Activated naive CD4-positive, alpha-beta T cell treated with Interleukin-2 at 50 U/mL for 16 hours (primary cell): ENCODE measurements at places on chromosomes 4 and X.

GRCh38 chrX:68419975-68420374 lies 13.3 kb downstream of the OPHN1 start:
- DNase-seq, result no peak

DNA sequence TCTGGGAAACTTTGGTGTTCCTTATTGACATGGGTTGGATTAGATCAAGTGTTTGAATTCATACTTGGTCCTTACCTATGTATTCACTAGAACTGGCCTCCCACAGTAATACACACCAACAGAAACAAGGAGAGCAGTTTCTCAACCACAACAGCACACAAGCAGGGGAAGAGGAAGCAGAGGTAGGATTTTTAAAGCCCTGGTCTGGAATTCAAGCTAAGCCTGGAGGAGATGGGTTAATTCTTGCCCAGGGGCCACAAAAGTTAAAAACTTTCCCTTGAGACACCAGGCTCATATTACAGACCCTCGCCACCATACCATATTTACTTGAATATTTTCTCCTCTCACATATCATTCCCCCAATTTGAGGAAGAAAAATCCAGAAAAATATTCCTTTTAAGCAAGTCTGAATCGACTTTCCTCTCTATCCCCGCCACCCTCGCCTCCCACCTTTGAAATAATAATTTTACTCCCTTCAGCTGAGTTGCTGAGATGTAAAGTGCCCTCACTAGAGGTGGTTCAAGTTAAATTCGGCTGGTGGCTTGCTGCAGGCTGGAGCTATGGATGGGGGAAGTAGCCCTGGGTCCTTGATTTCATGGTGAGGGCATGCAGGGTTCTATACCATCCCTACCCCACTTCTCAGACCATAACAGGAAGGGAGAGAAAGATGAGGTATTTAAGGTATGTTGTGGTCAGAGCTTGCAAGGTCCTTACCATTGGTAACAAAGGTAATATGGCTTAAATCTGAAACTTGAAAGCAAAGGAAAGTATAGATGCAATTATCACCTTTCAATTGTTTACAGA lies 440.2 kb downstream of the INPP4B start:
- no peak for DNase-seq

GRCh38 chr4:23884261-23884660 lies 5.6 kb downstream of the PPARGC1A start:
- DNase-seq, result no peak

DNA sequence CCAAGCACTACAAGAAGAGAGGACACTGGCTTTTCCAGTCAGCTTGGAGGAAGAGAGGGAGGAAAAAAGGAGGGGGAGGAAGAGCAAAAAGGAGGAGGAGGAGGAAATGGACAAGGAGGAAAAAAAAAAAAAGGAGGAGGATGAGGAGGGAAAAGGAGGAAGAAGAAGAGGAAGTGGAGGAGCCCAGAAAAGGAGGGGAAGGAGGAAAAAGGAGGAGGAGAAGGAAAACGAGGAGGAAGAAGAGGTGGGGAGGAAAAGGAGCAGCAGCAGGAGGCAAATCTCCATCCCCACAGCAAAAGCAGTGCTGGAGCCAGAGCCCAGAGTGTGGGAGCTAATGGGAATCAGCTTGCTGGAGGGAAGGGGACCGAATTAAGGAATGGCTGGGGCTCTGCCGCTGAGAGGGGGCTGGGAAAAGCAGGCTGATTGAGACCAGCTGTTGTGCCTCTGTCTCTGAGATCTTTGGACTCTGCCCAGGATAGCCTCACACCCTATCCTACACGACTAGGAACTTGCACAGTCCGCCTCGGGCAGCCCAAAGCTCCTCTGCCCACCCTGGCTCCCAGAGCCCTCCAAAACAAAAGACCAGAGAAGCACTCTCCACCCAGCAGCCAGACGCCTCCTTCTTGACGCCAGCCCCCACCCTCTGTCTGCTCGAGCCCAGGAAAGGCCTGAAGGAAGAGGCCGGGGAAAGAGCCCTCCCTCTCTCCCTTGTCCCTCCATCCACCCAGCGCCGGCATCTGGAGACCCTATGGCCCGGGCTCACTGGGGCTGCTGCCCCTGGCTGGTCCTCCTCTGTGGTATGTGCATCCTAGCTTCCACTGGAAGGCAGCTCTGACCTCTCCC lies at the start of gene XPNPEP2:
XPNPEP2 (plus strand) TSS at position 514 of the 843 bp plus-strand sequence; CDS start at position 749, 235 bp downstream.
- no peak for DNase-seq

DNA sequence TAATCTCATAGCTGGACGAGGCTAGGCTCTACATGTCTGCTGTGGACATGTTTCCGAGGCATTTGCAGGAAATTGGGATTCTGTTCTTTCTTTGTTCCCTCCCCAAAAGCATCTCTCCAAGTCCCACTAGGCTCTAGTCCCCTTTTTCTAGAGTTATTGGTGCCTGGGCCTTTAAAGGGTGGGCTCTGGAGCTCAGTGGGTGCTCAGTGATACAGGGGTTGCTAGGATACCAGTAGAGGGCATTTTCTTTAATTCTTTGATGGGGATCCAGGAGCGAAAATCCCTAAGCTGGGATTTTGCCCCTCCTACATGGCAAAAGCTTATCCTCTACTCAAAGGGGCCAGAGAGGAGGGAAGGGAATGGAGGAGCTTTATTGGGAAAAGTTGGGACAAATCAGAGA lies 34.2 kb downstream of the ARHGEF9 start:
- DNase-seq, result no peak

DNA sequence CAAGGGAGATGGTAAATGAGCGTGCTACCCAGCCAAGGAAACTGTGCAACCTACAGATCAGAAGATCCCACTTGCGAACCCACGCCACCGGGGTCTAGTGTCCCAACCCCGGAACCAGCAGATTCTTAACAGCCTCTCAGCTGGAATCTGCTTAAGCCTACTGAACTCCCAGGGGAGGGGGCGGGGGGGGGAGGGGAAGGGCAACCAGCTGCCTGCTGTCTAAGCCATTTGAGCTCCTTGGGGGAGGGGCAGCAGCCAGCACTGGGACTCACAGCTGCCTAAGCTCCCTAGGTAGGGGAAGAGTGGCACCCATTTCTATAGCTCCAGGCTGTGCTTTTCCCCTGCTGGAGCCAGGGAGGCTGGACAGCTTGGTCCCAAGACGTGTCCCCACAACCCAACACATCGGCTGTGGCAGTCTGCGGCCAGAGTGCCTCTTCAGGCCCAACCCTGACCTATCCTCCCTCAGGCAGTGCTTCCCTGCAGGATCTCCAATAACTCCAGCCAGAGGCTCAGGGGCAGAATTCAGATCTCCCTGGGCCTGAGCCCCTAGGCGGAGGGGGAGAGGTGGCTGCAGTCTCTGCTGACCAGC lies 289.2 kb downstream of the LDB2 start:
- no peak for DNase-seq

DNA sequence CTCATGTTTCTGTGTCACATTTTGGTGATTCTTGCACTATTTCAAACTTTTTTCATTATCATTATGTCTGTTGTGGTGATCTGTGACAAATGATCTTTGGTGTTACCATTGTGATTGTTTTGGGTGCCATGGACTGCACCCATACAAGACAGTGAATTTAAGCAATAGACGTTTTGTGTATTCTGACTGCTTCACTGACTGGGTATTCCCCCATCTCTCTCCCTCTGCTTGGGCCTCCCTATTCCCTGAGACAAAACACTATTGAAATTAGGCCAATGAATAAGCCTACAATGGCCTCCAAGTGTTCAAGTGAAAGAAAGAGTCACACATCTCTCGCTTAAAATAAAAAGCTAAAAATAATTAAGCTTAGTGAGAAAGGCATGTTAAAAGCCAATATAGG lies 60.2 kb downstream of the BANK1 start:
- no peak for DNase-seq

- DNase-seq, result no peak
Measured at GRCh38 chrX:108731153-108731552, 5.2 kb downstream of the IRS4 start.

DNA sequence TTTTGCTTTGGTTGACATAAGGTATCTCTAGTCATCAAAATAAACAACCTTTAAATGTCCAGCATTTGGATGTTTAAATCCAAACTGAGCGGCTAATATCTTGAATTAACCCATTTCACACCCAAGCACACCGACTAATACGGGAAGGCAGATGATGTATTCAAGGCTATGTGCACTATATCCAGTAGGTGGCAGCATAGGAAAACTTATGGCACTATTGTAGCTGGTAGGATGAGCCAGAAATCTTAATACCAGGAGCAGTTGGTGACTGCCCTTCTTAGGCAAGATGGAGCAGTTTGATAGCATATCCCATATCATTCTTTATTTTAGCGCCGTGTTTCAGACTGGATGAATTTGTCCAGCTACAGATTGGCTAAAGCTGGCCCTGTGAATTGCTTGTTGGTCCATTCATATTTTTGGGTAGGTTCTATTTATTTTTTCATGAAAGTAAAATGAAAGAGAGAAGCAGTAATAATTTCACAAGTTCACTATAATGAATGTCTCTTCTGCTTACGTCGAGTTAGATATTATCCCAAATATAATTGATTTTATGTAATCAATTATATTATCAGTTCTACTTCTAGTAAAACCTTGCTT lies 24.4 kb downstream of the UCHL1 start:
- DNase-seq, result no peak

- DNase-seq, result no peak
Measured at GRCh38 chrX:30373951-30374350, 64.8 kb upstream of the NR0B1 start.

- no peak for DNase-seq
Measured at GRCh38 chrX:29487214-29487613, 728.1 kb upstream of the MAGEB2 start.

GRCh38 chrX:133746593-133746992 lies 238.8 kb downstream of the GPC3 start:
- DNase-seq, result no peak

DNA sequence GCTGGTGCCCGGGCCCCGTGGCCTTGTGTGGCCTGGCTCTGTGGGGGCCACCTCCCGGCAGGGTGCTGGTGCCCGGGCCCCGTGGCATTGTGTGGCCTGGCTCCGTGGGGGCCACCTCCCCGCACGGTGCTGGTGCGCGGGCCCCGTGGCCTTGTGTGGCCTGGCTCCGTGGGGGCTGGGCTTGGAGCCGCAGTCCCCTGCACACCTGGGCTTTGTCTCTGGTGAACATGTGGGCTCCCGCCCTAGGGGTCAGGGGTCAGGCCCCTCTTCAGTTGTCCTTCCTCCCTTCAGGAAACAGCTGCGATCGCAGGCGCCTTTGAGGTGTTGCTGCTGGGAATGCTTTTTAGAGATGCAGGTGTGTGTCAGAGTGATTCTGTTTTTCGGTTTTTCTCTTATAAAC lies 17.2 kb downstream of the UVSSA start:
- no peak for DNase-seq

DNA sequence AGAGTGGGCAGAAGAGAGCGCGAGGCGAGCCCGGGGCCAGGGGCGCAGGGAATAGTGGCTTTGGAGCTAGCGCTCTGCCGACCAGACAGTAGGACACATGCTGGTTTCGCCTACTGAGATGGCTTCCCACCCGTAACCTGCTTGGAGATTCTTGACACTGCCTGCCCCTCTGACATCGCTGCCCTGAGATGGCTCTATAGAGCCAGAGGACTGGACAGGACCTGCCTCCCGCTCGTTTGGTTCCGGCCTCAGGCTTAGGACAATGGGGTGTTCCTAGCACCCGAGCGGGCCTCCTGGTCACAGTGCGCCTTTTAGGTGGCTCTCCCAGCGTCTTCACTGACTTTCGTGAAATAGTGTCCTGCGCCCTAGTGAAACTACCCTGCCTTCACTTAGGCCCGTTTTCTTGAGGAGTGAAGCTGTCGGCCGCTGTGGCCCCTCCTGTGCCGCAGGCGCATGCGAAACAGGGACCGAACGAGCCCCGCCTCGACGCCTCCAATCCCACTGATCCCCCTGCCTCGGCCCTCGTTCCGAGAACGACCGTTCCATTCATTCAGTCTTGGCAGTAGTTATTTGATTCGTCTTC lies 608 bp downstream of the TAF1 start:
- peak; percentile 42 for DNase-seq

DNA sequence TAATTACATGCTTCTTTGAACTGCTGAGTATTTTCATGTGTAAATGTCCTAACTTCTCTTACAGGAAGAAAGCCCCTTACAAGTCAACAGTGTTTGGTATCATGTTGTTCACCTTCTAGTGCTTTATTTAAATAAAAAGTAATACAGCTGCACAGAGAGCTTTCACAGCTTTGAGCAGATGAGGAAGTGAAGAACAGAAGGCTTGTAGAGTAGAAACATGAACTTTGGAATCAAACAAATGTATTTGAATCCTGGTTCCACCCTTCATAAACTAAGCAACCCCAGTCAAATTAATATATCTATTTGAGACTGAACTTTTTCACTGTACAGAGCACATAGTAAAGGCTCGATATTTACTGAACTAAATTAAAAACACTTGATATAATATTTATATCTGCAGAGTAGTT lies 120.5 kb downstream of the CAMK2D start:
- no peak for DNase-seq

- DNase-seq, result no peak
Measured at GRCh38 chr4:75036046-75036830, 103.3 kb downstream of the PARM1 start.

DNA sequence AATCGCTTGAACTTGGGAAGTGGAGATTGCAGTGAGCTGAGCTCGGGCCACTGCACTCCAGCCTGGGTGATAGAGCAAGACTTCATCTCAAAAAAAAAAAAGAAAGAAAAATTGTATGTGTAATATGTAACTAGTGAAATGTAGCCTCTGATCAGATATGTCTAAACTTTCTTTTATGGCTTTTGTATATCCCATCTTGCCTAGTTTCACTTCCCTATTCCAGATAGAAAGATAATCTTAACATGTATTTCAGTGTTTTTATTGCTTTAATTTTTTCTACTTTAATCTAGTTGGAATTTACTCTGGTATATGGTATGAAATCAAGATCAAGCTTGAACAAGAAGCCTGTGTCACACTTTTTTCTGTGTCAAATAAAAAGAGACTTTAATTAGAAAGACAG lies 1.9 kb upstream of the ZNF41 start:
- DNase-seq, result no peak

DNA sequence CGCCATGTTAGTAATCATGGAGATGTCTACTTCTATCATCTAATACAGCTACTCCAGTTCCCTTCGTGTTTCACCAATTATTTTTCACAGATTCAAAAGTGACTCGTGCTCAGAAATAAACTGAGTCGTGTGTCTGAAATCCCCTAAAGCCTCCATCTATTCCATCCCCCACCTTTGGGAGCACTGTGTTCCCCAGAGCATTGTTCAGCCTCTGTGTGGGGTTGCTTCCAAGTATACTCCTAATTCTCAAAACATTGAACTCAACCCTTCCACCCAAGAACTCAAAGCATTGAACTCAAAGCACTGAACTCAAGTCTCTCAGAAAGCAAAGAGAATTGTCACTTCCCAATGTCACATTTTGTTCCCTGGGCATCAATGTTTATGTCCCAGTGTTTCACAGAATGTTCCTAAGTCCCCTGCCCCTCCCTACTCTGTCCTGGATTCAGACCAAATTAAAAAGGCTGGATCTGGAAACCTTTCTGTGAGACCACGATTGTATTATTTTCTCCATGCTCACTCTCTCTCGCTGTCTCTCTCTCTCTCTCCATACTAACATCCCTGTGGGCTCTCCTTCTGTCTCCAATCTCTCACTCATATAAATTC lies 138.5 kb upstream of the QRFPR start:
- no peak for DNase-seq

DNA sequence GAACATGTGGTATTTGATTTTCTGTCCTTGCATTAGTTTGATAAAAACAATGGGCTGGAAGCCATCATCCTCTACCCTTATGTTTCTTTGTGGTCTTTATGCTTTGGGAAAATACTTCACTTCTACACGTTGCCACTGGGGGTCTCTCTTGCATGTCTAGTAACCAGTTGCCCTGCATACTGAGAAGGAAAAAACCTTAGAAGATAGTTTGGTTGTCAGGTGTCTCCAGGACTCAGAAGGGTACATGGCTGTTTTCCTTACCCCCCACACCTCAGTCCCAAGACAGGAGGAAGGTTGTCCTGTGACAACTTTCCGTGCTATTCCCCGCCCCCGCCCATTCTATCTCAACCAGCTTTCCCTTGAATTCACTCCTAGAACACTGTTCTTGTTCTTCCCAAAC lies 62.1 kb upstream of the LANCL3 start:
- no peak for DNase-seq
